Mesenteric fat pad (tissue), 1 donor: ENCODE measurements at places on chromosomes 11 and 22.

GRCh38 chr22:27148886-27149470 lies 491.6 kb downstream of the MIAT start:
- no peak for DNase-seq

DNA sequence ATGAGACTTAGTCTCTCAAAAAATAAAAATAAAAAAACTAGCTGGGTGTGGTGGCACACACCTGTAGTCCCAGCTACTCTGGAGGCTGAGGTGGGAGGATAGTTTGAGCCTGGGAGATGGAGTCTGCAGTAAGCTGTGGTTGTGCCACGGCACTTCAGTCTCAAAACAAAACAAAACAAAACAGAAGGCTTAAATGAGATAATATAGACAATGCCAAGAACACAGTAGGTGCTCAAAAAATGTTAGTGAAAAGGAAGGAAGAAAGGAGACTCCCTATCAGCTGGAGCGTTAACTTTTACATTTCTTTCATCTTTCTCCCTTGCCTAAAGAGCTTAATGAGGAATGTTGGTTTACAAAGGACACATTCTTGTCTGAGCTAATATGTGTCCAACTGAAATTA lies 4.1 kb upstream of the ASCC2 start:
- DNase-seq: no peak

GRCh38 chr11:89490981-89491690 lies at the start of gene NOX4:
TSS of gene NOX4 (minus strand) at chr11:89491375. CDS start at chr11:89491246, 129 bp downstream.
- no peak for DNase-seq

DNA sequence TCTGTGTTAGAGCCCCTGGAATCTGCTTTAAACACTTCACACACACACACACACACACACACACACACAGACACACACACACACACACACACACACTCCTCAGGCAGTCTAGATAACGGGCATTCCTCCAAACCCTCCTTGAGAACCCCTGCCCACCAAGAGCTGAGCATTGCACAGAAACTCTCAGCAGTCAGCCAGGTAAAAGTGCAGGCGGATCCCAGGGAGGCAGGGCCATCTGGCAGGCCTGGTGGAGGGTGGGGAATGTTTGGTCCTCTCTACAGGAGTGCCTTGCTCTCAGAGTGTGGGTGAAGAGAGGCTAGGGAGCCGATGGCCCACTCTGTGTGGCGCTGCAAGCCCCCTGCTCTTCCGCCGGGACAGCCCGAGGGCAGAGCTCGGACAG lies 190.2 kb downstream of the BUD13 start:
- no peak for DNase-seq

- no peak for DNase-seq
These were observed 417.8 kb downstream of the MIAT start for GRCh38 chr22:27075028-27075678.

- no peak for DNase-seq
These were observed 10.6 kb upstream of the CSNK1E start for GRCh38 chr22:38327805-38328204.

DNA sequence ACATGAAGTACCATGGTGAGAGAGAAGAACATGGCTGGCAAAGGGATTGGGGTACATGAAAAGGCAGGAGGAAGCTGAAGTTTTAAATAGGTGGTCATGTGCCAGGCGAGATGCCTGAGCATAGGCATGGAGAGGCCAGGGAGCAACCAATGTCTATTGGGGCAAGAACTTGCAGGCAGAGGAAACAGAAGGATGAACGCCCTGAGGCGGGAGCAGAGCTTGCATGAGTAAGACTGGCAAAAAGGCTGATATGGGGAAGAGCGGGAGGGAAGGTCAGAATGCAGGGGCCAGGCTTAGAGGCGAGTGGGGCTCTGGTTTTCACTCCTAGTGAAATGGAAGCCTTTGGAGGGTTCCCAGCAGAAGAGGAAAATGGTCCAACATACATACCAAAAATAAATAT lies 52.5 kb upstream of the VSTM5 start:
- no peak for DNase-seq

GRCh38 chr11:19753451-19754106 lies 40.9 kb downstream of the NAV2 start:
- DNase-seq: no peak

DNA sequence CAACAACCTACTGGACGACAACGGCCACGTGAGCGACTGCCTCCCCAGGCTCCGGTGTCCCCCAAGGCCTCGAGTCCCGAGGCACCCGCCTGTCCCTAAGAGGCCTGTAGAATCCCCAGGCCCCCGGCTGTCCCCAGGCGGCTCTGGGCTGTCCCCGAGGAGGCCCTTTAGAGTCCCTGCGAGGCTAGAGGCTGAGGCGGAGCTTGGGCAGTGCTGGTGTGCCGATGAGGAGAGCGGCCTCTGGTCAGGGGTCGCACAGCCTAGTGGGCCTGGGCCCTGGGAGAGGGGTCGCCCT lies 3.7 kb downstream of the TBX1 start:
- DNase-seq: no peak

DNA sequence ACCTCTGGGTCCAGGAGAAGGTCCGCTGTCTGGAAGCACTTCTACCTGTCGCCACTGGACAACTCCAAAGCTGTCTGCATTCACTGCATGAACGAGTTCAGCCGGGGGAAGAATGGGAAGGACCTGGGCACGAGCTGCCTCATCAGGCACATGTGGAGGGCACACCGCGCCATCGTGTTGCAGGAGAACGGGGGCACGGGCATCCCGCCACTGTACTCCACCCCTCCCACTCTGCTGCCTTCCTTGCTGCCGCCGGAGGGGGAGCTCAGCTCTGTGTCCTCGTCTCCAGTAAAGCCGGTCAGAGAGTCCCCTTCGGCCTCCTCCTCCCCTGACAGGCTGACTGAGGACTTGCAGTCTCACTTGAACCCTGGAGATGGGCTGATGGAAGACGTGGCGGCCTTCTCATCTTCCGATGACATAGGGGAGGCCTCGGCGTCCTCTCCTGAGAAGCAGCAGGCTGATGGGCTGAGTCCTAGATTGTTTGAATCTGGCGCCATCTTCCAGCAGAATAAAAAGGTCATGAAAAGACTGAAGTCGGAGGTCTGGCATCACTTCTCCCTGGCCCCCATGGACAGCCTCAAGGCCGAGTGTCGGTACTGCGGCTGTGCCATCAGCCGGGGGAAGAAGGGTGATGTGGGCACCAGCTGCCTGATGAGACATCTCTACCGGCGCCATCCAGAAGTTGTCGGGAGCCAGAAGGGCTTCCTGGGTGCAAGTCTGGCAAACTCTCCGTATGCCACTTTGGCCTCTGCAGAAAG lies 31.0 kb downstream of the ZBED4 start:
- DNase-seq: peak; percentile 67

DNA sequence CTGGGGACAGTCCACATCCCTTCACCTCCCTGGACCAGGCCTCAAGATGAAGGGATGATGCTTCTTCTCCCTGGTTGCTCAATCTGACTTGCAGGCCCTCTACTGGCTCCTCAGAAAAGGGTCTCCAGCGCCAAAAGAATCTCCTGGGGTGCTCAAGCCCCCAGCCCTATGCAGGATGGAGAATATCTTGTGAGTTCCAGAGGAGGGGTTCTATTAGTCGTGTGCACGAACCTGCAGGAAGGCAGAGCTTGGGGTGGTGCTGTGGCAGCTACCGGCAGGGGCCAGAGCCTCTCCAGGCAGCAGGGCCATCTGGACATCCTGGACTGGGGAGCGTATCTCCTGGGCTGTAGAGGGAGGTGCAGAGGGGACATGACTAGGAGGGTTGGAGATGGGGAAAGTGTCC lies 1339.5 kb downstream of the BRD1 start:
- no peak for DNase-seq

DNA sequence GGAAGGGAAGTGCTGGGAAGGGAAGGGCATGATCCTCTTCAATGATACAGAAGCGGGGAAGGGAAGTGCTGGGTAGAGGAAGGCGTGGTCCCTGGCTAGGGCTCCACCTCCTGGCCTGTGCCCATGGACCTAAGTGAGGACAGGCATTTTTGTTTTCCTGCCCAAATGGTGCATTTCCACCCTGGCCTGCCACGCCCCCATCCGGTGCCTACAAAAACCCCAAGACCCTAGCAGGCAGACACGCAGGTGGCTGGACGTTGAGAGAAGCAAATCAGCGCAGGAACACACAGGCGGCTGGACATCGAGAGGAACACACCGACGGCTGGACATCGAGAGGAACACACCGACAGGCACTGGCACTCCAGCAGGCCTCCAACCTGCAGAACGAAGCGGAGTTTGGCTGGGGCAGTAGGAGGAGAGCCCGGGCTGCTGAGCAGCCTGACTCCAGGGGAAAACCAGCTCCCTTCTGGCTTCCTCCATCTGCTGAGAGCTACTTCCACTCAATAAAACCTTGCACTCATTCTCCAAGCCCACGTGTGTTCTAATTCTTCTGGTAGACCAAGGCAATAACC lies 628.3 kb downstream of the BUD13 start:
- no peak for DNase-seq

DNA sequence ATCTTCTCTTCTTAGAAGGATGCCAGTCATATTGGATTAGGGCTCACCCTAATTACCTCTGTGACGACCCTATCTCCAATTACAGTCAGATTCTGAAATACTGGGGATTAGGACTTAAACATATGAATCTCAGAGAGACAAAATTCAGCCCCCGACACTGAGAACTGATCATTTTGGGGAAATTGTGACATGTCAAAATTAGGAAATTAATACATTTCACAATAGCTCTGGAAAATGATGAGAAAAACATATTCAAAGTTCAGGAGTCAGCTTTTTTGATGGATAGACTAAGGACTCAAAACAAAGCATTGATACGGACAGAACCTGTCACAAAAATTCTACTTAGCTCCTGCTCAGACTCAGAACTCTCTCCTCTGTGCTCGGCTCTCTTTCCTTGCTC lies 40.8 kb downstream of the COMMD9 start:
- no peak for DNase-seq

GRCh38 chr11:73248526-73249185 lies 23.5 kb upstream of the P2RY6 start:
- no peak for DNase-seq

GRCh38 chr22:16955678-16956210 lies 52.3 kb downstream of the GAB4 start:
- peak; percentile 62 for DNase-seq

DNA sequence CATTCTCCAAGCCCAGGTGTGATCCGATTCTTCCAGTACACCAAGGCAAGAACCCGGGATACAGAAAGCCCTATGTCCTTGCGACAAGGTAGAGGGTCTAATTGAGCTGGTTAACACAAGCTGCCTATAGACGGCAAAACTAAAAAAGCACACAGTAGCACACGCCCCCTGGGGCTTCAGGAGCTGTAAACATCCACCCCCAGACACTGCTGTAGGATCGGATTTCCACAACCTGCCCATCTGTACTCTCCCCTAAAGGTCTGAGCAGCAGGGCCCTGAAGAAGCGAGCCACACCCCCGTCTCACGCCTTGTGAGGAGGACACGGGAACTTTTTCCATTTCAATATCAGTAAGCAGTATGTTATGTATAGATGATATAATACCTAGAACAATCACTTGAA lies 624.7 kb downstream of the BUD13 start:
- no peak for DNase-seq

DNA sequence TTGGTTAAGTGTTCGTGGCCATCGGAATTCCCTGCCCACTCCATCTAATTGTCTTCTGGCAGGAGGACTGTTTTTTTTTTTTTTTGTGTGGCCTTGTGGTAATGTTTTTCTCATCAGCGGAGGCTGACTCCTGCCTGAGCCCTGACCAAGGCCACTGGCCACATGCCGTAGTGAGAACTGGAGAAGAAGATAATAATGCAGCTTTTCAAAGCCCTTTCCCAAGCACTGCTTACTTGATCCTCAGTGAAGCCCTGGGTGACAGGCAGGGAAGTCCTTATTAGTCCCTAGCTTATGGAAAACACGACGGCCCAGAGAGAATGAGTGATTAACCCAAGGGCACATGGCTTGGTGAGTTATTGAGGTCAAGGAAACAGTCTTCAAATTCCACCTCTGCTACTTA lies 71.2 kb downstream of the ADM start:
- no peak for DNase-seq

DNA sequence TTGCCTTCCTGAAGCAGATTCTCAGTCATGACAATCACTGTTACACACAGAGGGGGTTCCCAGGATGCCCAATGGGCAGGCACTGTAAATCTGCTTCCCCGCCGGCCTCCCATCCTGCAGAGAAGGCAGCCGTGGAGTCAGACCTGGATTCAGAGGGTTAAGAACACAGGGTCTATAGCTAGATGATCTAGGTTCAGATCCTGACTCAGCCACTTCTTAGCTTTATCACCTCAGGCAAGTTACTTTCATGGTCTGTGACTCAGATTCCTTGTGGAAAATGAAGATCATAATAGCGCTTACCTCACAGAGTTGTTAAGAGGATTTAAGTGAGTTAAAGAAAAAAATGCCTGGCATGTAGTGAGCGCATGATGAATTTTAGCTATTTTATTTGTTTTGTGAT lies 95.9 kb downstream of the TIMP3 start:
- DNase-seq: no peak

GRCh38 chr11:111846636-111847035 lies 24.7 kb downstream of the ALG9 start:
- no peak for DNase-seq

GRCh38 chr22:41280065-41280464 lies 5.9 kb downstream of the RANGAP1 start:
- no peak for DNase-seq

- no peak for DNase-seq
These were observed 274.4 kb downstream of the BLID start for GRCh38 chr11:121841487-121842191.

GRCh38 chr22:50182176-50183081 lies 3.3 kb upstream of the TRABD start:
- DNase-seq: no peak

- no peak for DNase-seq
These were observed 45.8 kb downstream of the PLAAT5 start for GRCh38 chr11:63445118-63445517.

GRCh38 chr11:36513965-36514364 lies 3.9 kb upstream of the TRAF6 start:
- no peak for DNase-seq

DNA sequence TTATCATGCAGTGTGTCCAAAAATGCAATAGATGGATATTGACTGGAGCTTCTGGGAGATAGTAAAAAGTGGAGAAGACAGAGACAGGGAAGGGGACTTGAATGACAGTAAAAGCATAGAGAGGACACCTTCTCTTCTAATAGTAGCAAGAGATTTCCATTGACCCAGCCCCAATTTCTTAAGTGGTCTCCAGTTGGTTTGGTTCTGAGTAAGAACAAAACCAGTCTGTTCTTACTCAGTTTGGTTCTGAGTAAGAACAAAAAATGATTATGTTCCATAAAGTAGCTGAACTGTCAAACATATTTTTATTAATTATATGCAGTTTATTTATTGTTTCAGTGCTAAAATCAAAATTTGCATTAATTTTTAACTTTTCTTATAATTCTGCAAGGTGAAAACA lies 316.8 kb upstream of the MPPED2 start:
- no peak for DNase-seq

- DNase-seq: peak; percentile 90
These were observed 7.2 kb downstream of the PIM3 start for GRCh38 chr22:49967706-49968208.

DNA sequence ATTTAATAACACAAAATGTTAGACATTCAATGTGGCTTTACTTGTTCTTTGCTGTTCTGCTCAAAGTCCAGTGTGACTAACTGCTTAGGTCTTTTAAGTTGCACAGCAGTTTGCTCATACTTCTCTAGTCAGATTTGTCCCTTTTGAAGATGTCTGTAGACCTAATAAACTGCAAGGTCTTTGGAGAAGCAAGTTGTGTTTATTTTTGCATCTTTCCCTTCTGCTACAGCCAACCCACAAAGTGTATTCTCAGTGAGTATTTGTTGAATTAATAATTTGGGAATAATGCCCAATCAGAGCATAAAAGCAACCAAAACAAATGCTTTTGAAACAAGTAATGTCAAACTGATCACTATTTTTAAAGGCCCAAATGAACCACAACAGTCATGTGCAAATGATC lies 312.5 kb downstream of the CADM1 start:
- no peak for DNase-seq

GRCh38 chr11:64124147-64124546 lies 41.8 kb downstream of the MACROD1 start:
- DNase-seq: no peak
